ENCODE measurements at places on chromosomes 3 and 15.

- DNase-seq = no peak
Measured at GRCh38 chr3:35081899-35082298, 557.4 kb upstream of the ARPP21 start.

DNA sequence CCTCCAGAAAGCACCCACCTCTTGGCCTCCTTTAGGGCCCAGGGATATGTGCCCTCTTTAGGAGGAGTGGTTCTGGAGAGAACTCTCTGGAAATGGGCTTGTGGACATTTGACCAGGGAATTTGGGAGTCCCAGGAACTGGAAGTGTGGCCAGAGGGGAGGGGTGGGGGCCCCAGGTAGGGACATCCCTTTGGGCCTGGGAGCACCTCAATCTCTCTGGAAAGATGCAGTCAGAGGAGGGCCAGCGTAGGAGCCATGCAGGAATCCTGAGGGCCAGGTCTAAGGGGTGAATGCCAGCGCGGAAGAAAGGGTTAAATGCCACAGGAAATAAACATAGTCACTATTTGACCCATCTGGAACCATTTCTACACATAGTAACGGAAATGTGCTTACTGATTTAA lies 50.3 kb upstream of the ITGA11 start:
- no peak for DNase-seq

- DNase-seq = peak; percentile 20
Measured at GRCh38 chr3:107524326-107524840, 1.6 kb downstream of the BBX start.

- DNase-seq = no peak
Measured at GRCh38 chr15:62067448-62068044, 769 bp downstream of the C2CD4A start.

- no peak for DNase-seq
Measured at GRCh38 chr3:69786854-69787253, 47.6 kb downstream of the MITF start.

DNA sequence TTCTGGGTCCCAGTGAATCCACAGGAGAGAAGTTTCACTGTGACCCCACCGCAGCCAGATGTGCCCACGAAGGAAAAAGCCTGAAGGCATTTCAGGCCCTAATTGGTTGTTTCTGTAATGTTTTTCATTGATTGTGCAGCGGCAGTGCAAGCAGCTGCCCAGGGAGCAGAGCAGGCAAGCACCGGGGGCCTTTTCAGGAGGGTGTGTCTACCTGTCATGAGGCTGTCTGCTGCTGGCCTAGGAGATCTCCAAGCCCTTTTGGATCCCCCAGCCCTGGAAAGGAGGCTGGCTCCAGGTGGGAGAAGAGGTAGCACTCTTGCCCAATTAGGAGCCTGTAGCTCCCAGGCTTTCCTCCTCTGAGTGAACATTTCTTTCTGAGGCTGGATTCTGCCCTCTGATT lies 108.8 kb downstream of the EPHB1 start:
- DNase-seq = no peak

DNA sequence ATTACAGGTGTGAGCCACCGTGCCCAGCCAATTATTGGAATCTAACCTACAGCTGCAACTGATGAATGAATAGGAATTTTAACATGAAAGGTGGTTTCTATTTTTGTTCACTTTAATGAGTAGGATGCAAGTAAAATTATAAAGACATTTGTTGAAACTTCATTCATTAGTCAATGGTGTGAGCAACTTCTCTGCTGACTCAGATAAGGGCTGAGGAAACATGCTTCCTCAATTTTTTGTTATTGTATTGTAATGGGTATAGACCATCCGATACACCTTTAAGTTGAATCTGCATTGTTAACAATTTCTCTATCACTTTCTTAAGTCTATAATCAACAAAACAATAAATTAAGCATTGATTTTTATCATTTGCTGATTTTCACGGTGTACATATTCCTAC lies 127.8 kb downstream of the STAG1 start:
- DNase-seq = no peak
